ENCODE measurements at places on chromosomes 12 and 14. TPM values are rescaled to one million over a fixed set of nuclear protein-coding genes. Genes with fewer than 3 reads are reported as not detected.

SYCP3 gene
- polyA plus RNA-seq = 0.46 TPM

DNA sequence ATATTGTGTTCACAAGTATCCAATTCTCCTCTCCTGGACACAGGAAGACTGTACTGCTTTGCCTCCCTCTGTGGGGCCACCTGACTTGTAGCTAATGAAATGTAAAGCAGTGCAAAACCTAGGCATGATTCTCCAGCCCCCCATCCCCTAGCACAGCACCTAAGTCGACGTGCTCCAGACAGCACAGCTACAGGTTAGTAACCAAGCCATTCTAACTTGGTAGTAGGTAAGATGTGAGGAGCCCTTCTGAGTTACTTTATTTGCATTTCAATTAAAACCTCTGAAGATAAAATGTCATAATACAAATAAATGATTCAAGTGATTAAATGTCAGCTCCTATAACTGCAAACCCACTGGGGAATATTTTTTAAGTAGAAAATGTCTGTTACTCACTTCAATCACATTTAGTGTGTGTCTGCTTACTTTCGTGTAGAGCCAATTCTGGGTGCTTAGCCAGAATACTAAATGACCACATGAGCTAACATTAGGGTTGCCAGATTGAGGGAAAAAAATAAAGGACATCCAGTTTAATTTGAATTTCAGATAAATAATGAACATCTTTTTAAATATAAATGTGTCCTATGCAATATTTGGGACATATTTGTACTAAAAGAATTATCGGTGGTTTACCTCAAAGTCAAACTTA is 64.8 kb upstream of the HIF1A start:
- DNase-seq = no peak

DNA sequence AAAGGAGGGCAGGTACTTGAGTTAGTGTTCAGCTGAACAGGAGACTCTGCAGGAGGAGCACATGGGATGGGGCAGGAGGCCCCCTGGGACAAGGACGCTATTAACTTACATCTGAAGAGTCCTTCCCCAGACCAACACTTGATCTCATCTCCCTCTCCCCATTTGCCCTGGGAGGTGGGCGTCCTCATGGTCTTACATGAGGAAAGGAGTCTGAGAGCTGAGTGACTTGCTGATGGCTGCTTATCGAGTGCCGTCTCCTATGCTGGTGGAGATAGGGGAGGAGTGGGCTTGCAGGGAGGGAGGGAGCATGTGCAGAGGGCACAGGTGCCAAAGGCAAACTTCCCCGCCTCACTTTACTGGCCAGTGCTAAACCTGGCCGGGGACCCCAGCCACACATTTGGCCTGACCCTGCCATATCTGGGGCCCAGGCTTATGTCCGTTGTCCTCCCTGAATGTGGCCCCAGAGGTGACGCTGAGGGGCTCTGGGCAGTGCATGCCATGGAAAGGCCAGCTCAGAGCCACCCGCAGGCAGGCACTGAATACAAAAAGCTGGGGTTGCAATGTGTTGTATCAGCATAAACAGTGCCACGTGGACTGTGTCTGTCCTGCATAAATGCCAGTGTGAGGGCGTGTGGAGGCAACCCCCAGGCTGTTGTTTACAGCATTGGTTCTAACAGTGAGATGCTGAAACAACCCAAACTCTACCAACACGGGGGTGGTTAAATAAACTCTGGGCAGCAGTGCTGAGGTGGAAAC is 29.4 kb downstream of the FAIM2 start:
- DNase-seq = no peak

ACYP1 gene
- polyA plus RNA-seq = 17.8 TPM

PLA2G1B gene
- not detected for polyA plus RNA-seq

DNA sequence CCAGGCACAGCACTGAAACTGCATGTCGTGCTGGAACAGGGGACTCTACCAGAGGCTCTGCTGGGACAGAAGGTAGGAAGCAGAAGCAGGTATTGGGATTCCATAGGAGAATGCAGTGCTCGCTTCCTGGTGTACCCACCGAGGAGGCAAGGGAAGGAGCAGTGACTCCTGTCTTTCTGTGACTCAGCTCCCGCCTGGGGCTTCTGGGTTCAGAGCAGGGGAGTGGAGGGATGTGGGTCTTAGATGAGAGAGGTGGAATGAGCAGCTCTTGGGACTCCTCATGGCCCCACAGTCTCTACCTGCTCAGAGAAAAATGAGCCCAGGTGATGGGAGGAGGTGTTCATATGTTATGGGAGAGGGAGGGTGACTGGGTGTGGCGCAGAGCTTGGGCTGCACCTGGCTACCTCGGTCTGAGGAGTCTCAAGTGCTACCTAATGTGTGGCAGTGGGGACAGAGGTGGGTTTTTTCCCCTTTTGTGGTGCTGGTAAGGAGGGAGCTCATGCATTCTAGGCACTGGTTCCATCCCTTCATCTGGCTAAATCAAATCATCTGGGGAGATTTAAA is 26.3 kb downstream of the WNT5B start:
- no peak for DNase-seq

DNA sequence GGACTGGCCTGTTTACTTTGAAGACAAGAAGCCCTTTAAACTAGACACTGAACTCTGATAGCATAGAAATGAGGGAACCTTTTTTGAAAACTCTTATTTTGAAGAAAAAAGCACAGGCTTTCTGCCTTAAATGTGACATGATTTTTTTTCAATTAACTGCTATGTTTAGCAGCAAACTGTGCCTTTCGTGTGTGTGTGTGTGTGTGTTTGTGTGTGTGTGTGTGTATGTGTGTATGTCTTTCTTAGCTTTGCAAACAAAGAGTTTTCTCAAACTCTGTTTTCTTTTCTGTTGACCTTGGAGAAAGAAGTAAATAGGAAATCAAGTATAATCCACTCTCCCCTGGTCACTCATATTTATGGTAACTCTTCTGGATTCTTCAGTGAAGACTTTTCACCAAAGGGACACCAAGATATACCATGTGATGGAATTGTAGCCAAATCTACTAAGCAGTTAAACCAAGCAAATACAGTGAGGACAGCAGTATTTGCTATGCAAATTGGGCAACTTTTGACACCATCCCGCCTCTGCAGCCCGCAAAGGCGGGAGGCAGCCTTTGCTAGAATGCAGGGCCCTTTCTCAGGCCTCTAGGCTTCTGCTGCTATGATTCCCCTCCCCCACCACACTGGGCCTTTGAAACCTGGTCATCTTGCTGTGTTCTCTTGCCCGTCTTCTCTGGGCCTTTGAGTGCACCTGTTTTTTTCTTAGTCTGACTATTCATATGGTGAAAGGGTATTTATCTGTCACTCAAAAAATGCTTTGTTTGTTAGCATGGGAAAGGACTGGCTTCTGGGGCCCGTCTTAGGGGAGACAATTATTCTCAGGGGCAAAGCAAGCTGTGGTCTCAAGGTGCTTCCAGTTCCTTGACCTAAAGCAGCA is 107.9 kb downstream of the MYRFL start:
- no peak for DNase-seq

- no peak for DNase-seq
Observed at GRCh38 chr14:65462411-65462810, 49.9 kb downstream of the FUT8 start.

DNA sequence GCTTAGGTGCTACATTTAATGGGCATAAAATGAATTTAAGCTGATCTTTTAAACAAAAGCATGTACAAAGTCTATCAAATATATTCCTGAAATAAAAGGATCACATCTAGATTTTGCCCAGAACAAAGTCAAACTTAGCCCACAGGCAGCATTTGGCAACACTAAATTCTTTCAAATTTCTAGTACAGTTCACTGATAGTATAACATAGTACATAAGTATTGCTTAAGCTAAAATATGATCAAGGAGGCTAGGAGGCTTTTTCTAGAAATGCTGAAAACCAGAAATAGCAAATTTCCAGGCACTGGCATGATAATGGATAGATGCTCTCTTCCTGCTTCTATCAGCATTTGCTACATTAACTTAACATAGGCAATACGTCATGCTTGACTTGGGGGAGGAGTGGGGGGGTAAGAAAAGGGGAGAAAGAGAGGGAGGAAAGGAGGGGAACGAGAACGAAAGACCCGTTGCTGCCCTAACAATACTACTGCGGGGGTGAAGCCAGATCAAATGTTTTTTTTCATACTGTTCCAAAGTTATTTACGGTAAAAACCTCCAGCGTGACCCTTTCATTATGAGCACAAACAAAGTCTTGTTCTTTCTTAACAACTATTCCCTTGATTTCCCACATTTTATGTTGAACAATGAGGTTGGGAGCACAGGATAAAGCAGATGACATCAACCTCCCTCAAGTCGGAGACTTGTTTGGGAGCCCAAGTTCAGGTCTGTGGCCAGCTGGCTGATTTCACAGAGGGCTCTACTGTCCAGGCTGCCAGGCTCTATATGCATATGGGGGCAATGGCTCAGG is 10.6 kb downstream of the TMED10 start:
- DNase-seq = no peak

- no peak for DNase-seq
Observed at GRCh38 chr12:122951406-122951805, 14.9 kb downstream of the ABCB9 start.

DNA sequence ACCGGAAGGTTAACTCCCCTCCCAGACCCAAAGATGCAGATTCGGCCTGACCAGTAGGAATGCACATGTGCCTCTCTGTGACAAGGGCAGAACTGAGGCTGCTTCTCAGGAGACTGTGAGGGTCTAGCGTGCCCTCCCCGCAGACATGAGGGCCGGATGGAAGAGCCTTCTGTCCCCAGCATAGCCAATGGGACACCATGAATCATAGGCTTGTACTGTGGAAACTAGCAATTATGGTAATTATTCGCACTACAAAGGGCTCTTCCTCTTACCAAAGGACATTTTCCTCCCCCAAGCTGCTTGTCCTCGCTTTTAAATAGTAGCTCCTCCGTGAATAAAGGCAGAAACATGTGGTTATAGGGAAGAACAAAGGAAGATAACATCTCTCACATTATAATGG is 6.2 kb downstream of the COA8 start:
- no peak for DNase-seq

- DNase-seq = no peak
Observed at GRCh38 chr12:53766881-53767280, 15.1 kb upstream of the CISTR start.

DNA sequence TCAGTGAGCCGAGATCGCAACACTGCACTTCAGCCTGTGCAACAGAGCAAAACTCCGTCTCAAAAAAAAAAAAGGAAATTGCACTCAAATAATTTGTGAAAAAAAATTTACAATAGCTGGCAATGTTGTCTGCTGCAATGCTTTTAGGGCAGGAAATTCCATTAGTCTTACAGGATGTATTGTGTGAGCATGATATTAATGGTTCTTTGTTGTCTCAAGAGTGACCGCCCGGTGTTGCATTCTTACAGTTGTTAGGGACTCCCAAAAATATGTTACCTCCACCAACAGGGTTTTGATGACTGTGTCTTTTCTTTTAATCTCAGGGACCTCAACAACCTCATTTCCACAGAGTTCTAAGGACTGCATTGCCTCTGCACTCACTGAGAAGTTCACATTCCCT is 44.8 kb downstream of the PZP start:
- DNase-seq = no peak

GRCh38 chr12:94157981-94158411 is 9.6 kb downstream of the PLXNC1 start:
- no peak for DNase-seq

GRCh38 chr14:93049867-93050331 is 65.8 kb downstream of the ITPK1 start:
- DNase-seq = no peak

DNA sequence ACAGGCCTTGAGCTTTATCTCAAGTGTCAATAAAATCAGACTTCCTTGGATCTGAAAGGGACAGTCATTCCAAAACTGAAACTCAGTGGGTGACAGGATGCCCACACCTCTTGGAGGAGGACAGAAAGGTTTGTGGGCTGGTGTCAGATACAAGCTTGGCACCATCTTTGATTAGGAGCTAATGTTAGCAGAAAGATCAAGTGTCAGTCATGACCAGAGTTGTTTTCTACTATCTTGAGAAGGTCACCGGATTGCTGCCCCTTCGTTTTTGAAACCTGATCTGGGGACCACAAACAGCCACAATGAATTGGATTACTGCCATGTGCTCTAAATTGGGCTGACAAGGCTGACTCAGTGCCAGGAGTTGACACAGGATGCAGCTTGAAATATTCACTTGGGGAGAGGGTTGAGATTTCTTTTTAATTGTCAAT is 88.3 kb downstream of the OTOGL start:
- DNase-seq = no peak

GRCh38 chr12:6316921-6317692 is 6.6 kb downstream of the PLEKHG6 start:
- no peak for DNase-seq

- no peak for DNase-seq
Observed at GRCh38 chr14:81281332-81281731, 60.6 kb upstream of the GTF2A1 start.

TMEM229B gene
- polyA plus RNA-seq = 0.39 TPM

DNA sequence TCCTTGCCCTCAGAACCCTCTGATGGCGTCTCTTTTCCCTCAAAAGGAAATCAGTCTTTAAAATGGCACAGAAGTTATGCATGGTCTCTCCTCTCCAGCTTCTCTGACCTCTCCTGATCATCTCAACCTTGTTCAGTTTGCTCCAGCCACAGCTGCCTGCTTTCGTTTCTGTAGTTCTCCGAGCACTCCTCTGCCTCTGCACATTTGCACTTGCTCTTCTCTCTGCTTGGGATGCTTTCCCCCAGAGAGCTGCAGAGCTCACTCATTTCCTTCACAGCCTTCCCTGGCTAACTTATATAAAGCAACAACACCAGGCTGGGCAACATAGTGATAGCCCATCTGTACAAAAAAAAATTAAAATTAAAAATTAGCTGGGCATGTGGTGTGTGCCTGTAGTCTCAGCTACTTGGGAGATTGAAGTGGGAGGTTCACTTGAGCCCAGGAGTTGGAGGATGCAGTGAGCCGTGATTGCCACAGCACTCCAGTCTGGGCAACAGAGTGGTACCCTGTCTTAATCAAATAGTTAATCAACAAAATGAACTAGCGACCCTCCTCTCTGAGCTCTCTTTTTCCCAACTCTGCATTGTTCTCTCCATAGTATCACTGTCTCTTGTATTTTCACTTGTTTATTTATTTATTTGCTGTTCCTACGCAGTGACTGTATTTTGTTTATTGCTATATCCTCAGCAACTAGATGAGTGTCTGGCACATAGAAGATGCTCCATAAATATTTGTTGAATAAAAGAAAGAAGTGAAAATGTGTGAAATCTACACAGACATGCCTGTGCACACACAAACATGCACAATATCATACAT is 37.7 kb downstream of the PPFIBP1 start:
- DNase-seq = no peak

DNA sequence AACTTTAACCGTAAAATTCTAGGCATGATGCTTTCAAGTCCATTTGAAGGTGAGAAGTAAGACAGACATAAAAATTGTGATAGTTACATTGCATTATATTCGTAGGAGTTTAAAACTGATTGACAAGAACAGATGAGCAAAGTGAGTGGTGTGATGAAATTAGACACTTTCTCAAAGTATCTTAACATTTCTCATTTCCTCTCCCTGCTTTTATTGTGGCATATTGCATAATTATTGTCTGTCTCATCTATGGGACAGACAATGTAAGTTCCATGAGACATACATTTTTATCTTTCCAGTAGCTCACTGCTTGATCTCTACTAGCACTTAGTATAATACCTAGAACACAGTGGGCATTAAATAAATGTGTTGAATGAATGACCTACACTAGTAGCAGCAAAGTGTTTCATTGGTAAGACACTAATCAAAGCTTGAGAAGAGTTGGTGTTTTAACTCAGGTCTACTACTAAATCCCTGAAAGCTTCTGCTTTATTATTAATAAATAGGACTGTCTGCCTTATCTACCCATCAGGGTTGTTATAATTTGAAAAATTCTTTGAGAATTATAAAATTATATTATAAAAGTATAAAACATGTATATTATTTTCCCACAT is 19.0 kb downstream of the A2M start:
- DNase-seq = no peak

DDIT3 gene
- polyA plus RNA-seq = 12.6 TPM

Measured in forelimb muscle (tissue), 1 donor.